A549 treated with dexamethasone at 1 μM for 4 hours (cell line): ENCODE measurements at places on chromosomes 12 and 14. TPM values are rescaled to one million over a fixed set of nuclear protein-coding genes. Genes with fewer than 3 reads are reported as not detected.

PLD4 gene
- 0.02 to 0.23 TPM in 2 of 5 replicates, not detected in the others for total RNA-seq

TCL1B gene
- total RNA-seq: not detected in 5 replicates

GLT8D2 gene
- total RNA-seq: 0.16 to 0.29 TPM (median 0.28 TPM) in 5 replicates

SLC15A4 gene
- 17.5 to 26.6 TPM (median 24.0 TPM) in 5 replicates for total RNA-seq

FERMT2 gene
- 41.7 to 55.8 TPM (median 51.1 TPM) in 5 replicates for total RNA-seq

FBLN5 gene
- 4.7 to 6.1 TPM (median 5.2 TPM) in 5 replicates for total RNA-seq

SRRM4 gene
- total RNA-seq: not detected in 5 replicates

RND1 gene
- 2.6 to 4.7 TPM (median 3.1 TPM) in 5 replicates for total RNA-seq

SLC7A7 gene
- total RNA-seq: 19.4 to 25.6 TPM (median 23.4 TPM) in 5 replicates

EML5 gene
- total RNA-seq: 0.37 to 0.56 TPM (median 0.44 TPM) in 5 replicates

CIROP gene
- 0.06 TPM in 1 of 5 replicates, not detected in the others for total RNA-seq

PTGDR gene
- total RNA-seq: not detected in 5 replicates
